HS-27A (cell line): ENCODE measurements at places on chromosomes 4 and X.

- no peak for DNase-seq
These were observed 26.2 kb downstream of the ATXN3L start for GRCh38 chrX:13293700-13294099.

- no peak for DNase-seq
These were observed 277.7 kb downstream of the ARAP2 start for GRCh38 chr4:35966566-35966965.

DNA sequence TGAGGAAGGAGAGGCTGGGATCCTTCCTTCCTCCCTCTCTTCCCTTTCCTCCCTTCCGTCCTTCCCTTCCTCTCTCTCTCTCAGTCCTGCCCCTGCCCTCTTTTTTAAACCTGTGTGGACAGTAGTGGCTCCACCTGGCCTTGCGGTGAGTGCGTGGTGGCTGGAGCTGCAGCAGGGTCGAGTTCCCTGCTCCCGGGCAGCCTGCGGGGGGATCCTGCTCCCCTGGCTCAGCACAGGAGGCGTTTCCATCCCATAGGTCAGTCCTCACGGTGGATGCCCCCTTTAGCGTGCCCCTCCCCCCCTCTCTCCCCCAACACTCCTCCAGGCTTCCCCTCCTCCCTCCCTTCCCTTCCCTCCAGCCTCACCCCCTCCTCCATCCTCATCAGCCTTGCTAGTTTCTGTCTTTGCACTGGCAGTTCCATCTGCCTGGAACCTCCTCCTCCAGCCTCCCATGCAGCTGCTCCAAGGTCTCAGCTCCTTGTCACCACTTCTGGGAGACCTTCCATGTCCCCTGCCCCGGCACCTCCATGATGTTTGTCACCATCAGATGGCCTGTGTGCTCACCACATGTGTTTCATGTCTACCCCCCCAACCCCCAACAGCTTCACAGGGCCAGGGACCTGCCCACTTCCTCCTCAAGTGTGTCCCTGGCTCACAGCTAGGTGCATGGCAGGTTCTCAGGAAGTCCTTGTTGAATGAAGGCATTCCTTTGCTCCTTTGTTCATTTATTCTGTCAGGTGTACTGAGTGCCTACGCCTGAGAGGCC is 68.4 kb downstream of the PSAPL1 start:
- no peak for DNase-seq

DNA sequence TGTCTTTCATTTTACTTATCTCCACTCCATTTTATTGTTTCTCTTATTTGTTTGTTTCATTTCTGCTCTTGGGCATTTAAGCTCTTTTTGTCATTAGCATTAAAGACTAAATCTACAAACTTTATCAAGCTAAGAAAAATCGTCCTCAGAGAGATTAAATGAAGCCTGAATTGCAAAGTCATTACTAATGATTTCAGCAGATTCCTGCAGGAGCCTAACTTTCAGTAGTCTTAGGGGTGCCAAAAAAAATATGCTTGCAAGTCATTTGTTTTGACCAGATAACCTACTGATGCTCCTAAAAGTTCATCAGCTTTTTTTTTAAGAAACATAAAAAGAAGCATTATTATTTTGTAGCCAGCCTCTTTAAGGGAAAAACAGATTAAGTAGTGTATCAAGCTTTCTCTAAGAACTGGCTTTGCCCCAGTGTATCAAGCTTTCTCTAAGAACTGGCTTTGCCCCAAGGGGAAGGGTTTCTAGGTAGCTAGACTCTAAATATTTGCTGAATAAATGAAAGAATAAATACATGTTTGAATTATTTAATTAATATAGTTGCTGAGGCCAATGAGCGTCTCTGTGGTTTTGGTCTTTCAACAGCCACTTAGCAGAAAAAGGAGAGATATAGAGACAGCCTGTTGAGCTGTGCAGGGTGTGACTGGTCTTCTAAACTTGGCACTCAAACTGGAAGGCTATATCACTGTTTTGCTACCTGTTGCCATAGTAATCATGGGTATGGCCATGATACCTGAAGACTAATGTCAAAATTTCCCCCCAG is 174.2 kb downstream of the BTC start:
- DNase-seq: no peak

DNA sequence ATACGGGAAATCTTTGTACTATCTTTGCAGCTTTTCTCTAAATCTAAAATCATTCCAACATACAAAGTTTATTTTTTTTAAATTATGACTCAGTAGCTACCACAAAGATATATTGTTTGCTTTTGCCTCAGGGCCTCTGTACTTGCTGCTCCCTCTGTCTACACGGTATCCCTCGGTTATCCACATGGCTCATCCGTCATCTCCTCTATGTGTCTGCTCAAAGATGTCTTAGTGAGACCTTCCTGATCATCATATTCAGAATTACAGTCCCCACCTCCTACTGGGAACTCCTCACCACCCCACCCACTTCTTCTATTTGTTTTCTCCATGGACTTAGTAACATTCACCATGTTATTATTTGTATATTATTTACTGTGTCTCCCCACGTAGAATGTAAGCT is 107.8 kb downstream of the PARM1 start:
- DNase-seq: no peak

- no peak for DNase-seq
These were observed 456.3 kb downstream of the PDGFC start for GRCh38 chr4:156515295-156515694.

DNA sequence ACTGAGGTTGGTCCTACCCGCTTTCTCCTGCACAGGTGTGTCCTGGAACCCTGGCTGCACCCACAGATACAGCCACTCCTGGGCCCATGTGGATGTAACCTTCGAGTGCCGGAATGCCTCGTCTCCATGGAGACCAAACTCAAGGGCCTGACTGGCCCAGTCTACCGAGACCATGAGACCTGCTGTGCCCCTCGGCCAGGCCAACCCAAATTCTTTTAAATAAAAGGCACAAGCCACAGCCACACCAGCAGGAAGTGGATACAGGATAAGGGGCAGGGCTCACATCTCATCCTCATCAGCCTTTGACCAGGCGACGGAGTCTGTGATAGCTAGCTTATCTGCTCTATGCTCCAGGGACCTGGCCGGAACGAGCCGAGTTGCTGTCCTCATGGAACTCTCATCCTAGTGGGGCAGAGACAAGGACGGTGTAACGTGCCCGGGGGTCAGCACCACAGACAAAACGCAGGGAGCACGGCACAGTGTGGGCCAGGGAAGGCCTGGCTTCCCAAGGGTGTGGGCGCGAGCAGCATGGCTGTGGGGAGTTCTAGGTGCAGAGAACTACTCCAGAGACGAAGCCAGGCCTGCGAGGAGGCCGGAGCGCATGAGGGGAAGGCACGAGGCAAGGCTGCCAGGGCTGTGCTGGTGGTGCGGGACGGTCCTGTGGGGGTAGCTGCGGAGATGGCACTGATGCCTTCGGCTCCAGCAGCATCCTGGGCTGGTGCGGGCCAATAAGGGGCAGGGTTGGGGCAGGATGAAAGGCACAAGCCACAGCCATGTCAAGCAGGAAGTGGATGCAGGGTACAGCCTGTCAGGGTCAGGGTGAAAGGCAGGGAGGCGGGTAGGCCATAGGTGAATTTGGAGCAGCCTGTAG is 22.7 kb downstream of the NOP14 start:
- no peak for DNase-seq

DNA sequence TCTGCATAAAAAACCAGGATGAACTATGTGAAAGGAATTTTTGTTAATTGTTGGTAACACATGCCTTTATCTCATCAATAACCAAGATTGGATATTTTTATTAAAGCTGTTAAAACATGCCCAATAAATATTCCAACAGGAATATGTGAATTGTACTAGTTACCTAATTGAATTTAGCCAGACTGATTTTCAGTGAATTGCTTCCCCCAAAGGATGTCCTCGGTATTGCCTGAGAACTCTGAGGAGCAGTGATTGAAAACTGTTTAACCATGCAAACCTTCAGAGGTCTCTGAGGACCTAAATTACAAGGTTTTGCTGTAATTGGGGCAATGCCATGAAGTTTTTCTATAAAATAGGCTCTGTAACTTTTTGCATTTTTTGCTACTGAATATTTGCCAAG is 66.6 kb downstream of the BLTP1 start:
- no peak for DNase-seq

GRCh38 chrX:42149765-42150164 is 226.4 kb upstream of the CASK start:
- no peak for DNase-seq

- DNase-seq: no peak
These were observed 148.4 kb upstream of the USP9X start for GRCh38 chrX:40936827-40937226.

GRCh38 chr4:157294575-157294974 is 74.0 kb downstream of the GRIA2 start:
- DNase-seq: no peak

DNA sequence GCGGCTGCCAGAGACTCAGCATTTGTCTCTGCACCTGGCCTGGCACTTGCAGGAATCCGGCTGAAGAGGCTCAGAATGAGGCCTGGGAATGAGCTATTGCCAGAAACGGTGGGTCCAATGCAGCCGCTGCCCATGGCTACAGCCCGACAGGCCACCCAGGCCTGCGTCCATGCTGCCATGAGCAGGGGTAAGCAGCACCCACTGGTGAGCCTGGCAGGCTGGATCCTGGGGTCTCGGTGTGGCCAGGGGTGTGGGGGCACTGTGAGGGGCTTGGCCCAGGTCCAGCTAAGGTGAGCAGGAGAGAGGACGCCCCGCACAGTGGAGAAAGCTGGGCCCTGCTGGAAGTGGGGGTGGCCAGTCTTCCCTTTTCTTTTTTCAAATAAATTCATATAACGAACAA is 60.3 kb upstream of the MXD4 start:
- DNase-seq: no peak

DNA sequence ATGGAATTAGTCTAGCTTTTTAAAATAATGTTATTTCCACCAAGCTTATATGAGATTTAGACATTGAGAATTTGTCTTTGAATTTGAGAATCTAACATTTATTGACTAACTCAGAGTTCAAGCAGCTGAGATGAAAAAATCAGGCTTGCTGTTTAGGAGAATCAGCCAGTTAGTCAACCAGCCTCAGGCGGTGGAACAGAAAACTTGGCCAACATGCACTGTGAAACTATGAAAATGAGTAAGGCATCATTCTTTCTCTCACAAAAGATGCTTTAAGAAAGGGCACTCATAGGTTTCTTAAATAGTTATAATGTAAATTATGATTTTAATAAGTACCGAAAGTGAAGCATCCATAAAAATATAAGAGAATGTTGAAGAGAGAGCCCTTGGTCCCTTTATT is 84.2 kb downstream of the NFKB1 start:
- DNase-seq: no peak
